ENCODE measurements at places on chromosomes 12 and 14.

- no peak for DNase-seq
Observed at GRCh38 chr12:3308609-3309008, 182.4 kb upstream of the PRMT8 start.

DNA sequence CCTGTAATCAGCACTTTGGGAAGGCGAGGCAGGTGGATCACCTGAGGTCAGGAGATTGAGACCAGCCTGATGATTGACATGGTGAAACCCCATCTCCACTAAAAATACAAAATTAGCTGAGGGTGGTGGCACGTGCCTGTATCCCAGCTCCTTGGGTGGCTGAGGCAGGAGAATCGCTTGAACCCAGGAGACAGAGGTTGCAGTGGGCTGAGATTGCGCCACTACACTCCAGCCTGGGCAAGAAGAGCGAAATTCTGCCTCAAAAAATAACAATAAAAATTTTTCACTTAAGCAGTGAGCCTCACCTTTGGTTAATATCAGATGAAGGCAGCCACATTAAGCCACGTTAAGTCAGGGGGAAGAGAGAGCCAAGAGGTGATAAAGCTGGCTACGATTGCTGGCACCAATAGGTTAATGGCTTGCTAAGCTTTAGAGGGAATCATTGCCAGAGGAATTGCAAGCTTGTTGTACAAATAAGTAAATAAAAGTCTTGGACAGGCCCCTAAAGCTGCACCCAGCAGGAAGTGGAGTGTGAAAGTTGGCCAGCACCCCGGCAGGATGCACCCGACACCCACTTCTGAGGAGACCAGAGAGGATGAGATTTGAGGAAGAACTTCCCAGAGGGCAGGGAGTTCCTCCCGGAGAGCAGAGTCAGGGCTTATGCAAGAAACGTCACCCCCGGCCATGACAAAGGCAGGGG is 41.3 kb upstream of the TESC start:
- DNase-seq, result no peak

- no peak for DNase-seq
Observed at GRCh38 chr12:72264548-72265175, 7.5 kb upstream of the TRHDE start.

DNA sequence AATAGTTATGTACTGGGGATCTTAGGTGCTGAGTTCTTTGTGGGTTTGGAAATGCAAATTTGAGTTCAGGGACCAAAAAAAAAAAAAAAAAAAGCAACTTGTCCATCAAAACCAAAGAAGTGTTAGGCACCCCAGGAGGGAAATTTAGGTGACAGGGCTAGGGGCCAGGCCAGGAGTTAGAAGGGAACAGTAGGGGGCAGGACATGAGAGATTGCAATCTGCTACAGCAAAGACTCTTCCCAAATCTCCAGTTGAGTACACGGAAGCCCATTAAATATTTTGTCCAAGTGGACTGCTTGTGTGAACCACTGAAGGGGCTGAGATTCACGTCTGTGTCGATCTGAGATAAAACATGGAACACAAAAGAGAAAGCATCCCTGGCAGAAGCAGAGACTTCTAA is 52.8 kb downstream of the TSPAN19 start:
- no peak for DNase-seq

DNA sequence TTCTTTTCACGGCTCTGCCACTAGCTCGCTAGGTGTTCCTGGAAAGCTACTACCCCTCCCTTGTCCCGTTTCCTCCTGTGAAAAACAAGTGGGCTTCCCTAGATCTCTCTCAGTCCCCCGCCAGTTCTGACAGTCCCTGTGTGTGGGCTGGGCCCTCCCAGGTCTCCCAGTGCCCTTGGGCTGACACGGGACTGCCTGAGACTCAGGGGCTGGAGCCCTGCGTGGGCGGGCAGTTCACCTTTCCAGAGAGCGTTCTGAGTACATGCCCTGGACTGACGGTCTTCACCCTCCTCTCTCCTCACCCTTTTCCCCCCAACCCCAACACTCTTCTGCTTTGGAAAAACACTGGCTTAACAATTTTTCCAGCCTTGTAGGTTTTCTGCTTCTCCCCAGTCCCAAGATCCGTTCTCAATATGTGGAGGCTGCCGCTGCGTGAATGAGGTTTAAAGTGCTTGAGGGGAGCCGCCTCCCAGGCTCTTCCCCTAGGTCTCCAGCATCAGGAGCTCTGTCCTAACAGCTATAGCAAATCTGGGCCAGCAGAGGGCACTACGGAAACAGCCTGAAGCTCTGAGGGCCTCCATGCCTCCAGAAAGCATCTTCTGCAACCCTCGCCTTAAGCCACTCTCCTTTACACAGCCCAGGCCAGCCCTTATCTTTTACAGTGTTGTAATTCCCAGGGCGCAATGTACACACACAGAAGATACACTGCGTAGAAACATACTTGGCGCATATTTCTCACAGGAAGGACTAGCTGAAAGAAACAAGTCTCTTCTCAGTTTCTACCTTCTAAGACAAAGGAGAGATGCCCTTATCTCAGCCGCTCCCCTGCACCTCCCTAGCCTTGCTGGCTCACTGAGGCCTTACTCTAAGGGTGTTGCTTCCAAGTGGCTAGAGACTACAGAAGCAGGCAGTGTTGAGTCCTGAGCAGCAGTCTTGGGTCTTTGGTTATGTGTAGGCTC is 10.4 kb upstream of the DCD start:
- no peak for DNase-seq

DNA sequence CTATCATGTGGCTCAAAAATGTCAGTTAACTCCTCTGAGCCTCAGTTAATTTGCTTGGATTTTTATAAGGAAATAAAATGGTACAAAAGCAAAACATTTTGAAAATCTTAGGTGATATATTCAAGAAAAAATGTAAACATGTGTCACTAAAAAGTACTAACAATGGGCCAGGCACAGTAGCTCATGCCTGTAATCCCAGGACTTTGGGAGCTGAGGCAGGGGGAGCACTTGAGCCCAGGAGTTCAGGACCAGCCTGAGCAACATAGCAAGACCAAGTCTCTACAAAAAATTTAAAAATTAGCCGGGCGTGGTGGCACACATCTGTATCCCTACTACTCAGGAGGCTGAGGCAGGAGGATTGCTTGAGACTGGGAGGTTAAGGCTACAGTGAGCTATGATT is 25.7 kb downstream of the AQP6 start:
- no peak for DNase-seq

DNA sequence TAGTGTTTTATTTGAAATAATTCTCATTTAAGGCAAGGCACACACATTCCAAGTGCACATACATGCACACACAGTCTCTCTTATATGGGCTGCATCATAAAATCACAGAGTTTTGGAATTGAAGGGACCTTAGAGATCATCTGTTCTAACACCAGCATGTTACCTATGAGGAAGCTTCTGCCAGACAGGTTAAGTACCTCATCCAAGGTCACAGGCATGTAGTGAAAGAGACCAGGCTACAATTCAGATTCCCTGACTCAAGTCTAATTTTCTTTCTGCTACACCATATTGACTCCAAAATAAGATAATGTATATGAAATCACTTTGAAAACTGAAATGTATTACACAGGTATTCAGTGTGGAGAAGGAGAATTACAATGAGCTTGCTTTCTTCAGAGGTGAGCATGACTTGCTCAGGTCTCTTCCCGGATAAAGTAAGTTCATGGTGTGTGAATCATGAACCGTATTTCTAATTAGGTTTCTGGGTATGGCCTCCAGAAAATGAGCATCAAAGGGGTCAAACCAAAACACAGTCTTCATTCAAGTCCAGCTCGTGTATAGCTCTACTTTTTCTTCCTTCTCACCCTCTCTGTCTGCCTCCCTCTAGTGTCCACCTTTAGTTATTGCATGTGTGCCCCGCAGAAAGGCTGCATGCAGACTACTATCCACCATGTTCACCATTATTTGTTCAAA is 411.9 kb downstream of the FUT8 start:
- DNase-seq, result peak; percentile 70

GRCh38 chr12:120079411-120080400 is 36.8 kb downstream of the RAB35 start:
- DNase-seq, result no peak

DNA sequence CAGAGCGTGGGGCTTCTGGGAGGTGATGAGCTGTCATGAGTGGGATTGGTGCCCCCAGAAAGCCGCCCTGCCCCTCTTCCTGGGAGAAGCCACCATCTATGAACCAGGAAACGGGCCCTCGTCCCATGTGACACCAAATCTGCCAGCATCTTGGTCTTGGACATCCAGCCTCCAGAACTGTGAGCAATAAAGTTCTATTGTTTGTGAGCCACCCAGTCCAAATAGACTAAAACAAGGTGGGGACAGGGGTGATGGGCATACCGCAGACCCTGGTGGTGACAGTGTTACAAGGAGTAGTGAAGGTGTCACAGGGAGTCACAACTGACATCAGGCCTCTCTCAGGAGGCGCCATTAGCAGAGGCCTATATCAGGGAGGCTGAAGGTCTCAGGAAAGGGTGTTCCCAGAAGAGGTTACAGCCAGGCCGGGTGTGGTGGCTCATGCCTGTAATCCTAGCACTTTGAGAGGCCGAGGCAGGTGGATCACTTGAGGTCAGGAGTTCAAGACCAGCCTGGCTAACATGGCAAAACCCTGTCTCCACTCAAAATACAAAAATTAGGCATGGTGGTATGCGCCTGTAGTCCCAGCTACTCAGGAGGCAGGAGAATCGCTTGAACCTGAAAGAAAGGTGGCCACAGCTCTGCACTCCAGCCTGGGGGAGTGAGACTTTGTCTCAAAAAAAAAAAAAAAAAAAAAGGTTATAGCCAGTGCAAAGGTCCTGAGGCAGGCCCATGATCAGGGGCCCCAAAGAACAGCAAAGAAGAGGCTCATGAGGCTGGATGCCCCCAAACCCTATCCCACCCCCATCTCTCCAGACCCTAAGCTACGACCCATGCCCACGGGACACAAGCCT is 53.0 kb downstream of the NCOR2 start:
- no peak for DNase-seq

DNA sequence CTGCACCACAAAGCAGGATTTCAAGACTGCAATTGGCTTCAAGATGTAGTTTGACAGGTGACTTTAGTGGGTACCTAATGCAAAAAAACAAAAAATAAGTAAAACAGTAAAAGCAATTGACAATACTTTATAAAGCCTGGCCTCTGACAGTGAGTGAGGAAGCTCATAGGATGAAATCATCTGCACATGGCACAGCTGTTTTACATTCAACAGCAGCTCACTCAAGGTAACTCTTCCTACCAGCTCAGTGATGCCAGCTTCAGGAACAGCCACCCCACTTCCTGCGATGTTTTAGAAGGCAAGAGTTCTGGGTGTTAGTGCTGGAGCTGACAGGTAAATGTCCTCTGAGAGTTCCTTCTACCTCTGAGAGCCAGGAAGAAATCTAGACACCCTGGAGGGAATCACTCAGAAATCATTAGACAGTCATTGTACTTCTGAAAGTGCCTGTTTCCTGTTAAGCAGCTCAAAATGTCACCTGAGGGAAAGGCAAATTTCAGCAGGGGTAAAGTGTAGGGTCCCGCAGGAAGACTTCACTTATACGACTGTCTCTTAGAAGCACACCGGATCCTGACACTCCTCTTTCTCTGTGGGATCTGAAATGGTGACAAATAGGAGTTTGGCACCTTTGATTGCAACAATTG is 99.9 kb downstream of the FOXN3 start:
- DNase-seq, result no peak

- DNase-seq, result no peak
Observed at GRCh38 chr12:66188584-66189485, at the start of gene IRAK3. TSS of gene IRAK3 (plus strand) at chr12:66189214. CDS start at chr12:66189300, 86 bp downstream.

DNA sequence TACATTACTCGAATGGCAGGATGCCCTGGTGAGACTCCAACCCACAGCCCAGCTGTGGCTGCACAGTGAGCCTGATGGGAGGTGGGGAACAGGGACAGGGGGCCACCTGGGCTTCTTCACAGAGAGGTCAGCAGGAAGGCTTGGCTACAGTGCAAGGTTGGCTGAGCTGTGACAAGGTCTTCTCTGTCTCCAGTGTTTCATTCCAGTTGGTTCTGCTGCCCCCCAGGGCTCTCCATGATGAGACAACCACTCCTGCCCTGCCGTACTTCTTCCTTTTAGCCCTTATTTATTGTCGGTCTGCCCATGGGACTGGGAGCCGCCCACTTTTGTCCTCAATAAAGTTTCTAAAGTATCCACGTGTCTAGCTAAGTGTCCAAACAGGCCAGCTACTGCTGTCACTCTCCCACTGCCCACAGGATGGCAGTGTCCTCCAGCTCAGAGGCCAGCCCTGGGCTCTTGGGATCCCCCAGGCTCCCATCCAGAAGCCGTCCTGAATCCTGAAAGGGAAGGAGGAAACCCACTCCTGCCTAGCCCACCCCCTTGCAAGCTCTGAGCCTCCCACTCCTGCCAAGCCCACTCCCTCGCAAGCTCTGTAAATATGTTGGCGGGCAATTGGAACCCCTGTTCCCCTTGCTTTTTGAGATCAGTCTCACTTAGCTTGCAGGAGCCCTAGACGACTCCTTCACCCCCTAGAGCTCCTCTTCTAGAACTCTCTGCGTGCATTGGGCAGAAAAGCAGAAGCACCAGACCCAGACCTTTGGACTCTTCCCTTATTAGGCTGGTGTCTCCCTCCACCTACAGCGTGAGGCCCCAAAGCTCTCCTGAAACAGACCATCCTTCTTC is 5.4 kb downstream of the C1QL4 start:
- DNase-seq, result peak; percentile 32

- no peak for DNase-seq
Observed at GRCh38 chr12:57469296-57470164, 9.9 kb downstream of the GLI1 start.

DNA sequence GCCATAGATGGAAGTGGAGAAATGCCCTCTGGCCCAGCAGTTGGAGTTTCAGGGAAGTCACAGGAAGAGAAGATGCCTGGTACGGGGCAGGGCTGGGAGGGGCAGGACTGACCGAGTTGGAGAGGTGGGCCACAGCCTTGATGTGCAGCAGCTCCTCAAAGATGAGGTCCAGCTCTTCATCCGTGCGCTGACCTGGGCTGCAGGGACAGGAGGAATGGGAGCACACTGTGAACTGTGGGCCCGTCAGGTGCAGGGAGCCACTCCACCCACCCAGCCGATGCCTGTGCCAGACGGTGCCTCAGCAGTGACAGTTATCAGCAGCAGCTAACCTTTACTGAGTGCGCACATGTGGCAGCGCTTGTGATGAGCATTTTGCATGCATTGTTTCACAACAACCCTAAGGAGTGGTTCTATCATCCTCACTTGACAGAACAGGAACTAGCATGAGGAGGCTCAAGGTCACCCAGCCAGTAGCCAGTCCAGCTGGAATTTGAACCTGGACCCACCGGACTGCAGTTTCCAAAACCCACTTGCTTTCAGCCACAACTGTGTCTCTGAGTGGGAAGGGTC is 8.4 kb downstream of the RAPGEF3 start:
- DNase-seq, result no peak

DNA sequence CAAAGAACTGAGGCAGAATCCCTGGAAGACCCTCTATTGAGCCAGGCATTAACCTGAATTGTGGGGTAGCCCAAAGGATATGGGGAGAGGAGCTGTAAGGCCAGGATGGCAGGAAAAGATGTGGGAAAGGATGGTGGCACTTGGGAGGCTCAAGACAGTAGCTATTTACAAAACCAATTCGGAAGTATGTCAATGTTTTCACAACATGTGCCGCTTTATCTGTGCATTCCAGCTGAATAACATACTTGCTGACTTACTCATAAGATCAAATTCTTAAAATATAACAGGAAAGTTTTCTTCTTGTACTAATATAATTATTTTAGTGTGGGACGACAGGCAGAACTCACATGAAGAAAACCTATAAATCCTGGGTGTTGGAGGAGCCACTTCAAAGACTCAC is 10.6 kb downstream of the BBS10 start:
- DNase-seq, result no peak

- no peak for DNase-seq
Observed at GRCh38 chr12:74890237-74890599, 319.4 kb downstream of the KCNC2 start.
